ENCODE measurements at places on chromosomes 3 and 15. TPM values are rescaled to one million over a fixed set of nuclear protein-coding genes. Genes with fewer than 3 reads are reported as not detected.
A peak's percentile ranks its signal among the peaks of the same experiment; 100 is the strongest.

DNA sequence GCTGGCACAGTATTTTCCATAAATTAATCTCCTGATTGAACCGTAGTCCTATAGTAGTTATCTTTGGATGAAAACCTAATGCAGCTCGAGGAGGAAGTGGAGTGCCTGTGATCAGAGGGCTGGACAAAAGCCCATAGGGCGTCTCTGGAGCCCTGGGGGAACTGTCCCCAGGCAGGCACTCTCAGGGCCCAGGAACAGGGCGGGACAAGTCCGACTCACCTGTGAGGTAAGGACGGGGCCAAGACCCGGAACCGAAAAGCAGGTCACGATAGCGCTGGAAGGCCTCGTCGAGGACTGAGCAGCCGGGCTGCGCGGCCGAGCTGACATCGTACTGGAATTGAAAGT, 341 bp downstream of the HEXA start:
- no peak for DNase-seq

- no peak for DNase-seq
Measured at GRCh38 chr3:46876313-46877300, 914 bp upstream of the PTH1R start.

DNA sequence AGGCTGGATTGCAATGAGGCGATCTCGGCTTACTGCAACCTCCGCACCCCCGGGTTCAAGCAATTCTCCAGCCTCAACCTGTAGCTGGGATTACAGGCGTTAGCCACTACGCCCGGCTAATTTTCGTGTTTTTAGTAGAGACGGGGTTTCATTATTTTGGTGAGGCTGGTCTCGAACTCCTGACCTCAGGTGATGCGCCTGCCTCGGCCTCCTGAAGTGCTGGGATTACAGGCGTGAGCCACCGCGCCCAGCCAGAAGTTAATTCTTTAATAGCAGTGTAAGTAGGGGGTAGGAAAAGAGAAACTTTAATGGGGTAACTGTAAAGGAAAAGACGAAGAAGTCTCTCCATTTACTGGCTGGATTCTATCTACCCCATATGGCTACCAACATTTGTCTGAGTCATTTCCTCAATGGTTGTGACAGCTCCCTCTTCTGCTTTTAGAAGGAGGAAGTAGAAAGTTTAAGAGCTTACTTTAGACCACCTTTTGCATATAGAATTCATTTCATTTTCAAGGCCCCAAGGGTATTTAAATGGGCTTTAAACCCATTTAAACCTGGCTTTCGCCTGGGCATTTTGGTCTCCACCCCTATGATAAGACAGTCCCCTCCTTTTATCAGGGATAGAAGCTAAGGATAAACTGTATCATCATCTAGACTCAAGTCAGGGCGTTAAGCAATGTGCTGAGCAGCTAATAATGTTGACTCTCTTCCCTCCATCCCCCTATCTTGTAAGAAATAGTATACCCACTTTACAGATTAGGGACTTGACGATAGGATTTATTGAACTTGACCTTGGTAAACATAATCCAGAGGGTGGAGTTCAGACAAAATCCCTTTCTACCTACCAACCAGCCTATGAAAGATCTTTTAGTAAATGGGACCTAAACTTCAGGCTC, 1.1 kb upstream of the CDV3 start:
- DNase-seq: no peak

- no peak for DNase-seq
Measured at GRCh38 chr3:145266368-145266767, 894.6 kb downstream of the PLOD2 start.

- DNase-seq: no peak
Measured at GRCh38 chr3:124633524-124633923, 96.7 kb upstream of the UMPS start.

DNA sequence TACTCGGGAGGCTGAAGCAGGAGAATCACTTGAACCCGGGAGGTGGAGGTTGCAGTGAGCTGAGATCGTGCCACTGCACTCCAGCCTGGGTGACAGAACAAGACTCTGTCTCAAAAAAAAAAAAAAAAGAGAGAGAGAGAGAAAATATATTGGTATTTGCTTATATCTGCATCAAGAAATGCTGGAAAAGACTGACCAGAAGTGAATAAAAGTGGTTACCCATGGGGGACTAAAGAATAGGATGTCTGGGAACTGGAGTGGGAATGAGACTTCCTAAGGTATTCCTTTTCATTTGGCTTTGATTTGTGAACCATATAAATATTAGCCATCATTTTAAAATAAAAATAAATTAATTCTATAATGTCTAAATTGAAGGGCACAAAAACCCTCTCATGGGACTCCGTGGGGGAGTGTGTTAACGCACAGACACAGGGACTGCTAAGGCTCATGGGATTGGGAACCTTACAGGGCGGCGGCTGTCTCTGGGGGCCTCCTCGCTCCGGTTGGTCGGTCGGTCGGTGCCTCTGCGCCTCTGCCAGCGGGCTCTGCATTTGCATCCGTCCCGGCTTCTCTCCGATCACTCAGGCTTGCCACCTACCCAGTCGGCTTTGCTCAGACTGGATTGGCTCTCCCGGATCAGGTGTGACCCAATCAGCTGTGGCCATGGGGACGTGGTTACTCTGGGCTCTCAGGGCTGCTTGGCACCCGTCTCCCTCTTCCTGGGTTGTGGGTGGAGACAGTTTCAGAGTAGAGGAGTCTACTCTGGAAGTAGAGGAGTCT, 12.7 kb upstream of the TSPAN3 start:
- no peak for DNase-seq

DNA sequence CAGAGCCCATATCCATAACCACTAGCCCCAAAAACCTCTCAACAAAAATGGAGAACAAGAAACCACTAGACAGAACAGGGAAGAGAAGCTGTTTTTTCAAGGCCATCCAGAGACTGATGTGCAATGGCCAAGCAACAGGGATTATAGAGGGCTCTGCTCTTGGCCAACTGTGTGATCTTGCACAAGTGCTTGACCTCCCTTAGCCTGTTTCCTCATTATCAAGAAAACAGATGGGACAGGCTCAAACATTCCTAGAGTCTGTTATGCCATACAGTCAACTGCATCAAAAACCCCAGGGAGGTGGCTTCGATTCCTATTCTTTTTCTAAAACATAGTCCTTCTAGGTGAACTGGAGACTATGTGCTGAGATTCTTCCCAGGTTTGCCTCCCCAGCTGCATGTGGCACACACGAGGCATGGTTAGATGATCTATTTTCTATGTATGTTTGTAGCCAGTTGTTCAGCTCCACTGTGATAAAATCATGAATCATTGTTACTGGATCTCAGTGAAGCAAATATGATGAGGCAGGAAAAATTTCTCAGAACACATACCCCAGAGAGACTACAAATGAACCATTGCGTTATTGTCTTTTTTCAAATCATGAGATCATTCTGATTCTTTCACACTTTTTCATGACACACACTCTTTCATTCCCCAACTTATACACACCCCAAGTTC, 132.9 kb upstream of the TGFBR2 start:
- DNase-seq: no peak

- peak; percentile 52 for DNase-seq
Measured at GRCh38 chr3:80696280-80696679, 928.5 kb upstream of the ROBO1 start.

DNA sequence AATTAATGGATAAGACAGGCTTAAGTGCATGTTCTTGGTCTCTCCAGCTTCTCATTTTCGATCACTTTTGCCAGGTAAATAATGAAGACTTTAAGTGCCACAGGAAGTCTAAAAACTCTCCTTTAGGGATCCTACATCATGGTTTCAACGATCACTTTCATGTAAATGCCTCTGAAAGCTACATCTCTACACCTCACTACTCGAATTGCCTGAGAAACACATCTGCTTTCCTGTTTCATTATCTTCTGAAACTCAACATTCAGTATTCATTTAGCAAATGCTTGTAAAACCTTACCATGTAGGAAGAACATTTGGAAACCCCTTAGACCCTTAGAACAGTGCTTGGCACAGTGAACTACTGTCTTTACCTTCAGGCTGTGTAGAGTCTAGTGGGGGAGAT, 16.2 kb downstream of the THAP10 start:
- DNase-seq: no peak

GRCh38 chr3:168417016-168417415, 321.3 kb upstream of the GOLIM4 start:
- no peak for DNase-seq

Gene SKOR1
- polyA plus RNA-seq: 0.43 TPM
